ENCODE measurements at places on chromosomes 4 and X. TPM values are rescaled to one million over a fixed set of nuclear protein-coding genes. Genes with fewer than 3 reads are reported as not detected.

DNA sequence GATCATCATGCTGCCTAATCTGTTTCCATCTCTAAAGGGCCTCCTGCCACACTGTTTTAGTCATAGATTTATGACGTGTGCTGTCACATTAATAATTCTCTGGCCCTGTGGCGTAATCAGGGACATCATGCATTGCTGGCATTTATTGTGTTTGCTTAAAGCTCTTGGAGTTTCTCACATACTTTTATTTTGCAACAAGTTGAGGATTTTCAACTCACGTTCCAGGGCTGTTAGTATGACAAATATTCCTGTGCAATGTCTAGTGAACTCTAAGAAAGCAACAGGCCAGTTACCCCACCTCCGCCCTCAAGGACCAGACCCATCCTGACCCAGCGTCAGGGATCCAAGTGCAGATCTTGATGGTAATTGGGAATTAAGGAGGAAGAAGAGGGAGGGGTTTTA, 7.8 kb upstream of the PIGA start:
- DNase-seq: no peak

GRCh38 chrX:21738210-21738949, 19.5 kb downstream of the SMPX start:
- DNase-seq: no peak

GRCh38 chr4:114512595-114513295, 85.9 kb upstream of the UGT8 start:
- no peak for DNase-seq

GRCh38 chr4:25031077-25031621, 403 bp upstream of the LGI2 start:
- DNase-seq: no peak

GRCh38 chrX:72381439-72382201, 75.9 kb upstream of the CITED1 start:
- no peak for DNase-seq

GRCh38 chr4:15314974-15315373, 112.9 kb upstream of the C1QTNF7 start:
- DNase-seq: no peak

GRCh38 chrX:149074398-149074797, 430.7 kb downstream of the IDS start:
- DNase-seq: peak; percentile 13

DNA sequence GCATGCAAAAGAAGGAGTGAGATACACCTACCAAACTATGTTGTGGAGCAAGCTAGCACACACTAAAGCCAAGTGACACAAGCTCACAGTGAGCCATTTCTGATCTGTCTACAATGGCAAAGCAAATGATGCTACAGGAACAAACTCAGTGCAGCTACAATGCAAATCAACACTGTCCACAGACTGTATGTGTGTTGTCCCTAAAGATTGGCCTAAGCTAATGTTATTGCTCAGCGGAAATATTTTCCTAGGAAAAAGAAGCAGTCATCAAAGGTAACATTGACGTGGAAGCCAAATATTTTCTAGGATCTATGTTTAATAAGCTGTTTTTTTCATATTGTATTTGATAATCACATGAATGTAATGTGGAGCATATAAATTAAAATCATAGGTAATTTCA, 34.7 kb upstream of the HPGDS start:
- no peak for DNase-seq

EDA gene
- 13.8 TPM for total RNA-seq

DNA sequence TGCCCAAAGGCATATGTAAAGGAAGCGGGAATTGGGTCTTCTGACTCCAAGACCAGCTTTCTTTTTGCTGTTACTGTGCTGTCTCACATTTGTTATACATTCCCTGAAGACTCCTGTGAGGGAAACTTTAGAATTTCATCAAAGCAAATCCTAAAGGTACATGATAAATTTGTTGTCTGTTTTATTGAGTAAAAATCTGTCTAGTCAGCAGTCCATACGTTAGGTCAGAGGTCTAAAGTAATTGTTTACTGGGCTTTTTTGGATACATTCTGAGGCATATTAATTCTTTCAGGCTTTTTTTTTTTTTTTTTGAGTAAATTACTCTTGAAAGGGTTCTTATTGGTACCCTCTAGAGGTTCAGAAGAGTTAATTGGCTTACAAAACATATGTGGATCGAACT, 347.2 kb downstream of the RPA4 start:
- DNase-seq: no peak

DNA sequence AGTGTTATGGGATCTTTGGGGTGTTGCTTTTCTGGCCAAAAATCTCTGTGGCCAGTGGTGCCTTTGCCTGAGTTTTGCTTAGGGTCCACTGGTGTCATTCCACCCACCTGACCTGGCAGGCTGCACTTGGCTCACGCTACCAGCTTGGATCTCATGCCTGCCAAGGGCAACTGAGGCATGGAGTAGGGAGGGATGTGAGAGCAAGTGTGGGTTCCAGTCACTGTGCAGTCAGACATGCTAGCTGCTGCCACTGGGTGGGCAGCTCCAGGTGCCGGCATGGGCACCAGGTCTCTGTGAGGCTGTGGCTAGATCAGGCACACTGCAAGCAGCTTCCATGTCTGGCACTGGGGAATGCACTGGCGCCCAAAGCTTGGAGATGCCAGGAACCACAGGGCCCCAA, 424.1 kb downstream of the PRR32 start:
- no peak for DNase-seq

DNA sequence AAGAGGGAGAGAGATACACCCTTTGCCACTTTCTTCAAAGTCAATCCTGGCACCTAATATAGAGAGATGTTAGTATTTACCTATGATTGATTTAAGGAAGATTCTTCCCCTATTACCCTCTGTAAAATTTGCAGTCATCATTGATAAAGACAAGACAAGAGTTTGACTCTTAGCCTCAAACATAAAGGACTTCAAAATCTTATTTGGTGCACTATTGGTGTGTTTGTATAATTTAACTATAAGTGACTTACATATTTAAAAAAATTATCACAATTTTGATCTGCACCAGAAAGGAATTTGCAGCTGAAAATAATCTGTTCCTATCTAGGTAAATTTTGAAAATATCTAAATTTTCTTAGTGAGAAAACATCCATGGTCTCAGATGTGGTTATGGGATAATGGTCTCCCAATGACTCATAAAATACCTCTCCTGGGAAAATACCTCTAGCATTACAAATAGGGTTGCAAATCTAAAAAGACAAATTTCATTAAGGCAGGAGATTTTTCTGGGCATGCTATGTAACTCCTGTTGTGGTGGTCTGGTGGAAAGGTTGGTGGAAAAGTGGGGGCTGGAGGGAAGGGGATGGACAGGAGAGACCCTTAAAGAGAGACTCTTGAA, 173.6 kb upstream of the MED14 start:
- no peak for DNase-seq

AREG gene
- total RNA-seq: 4.8 TPM

ERCC6L gene
- not detected for total RNA-seq

Measured in tibial nerve (tissue), 4 donors.